ENCODE measurements at places on chromosomes 7 and 10.

DNA sequence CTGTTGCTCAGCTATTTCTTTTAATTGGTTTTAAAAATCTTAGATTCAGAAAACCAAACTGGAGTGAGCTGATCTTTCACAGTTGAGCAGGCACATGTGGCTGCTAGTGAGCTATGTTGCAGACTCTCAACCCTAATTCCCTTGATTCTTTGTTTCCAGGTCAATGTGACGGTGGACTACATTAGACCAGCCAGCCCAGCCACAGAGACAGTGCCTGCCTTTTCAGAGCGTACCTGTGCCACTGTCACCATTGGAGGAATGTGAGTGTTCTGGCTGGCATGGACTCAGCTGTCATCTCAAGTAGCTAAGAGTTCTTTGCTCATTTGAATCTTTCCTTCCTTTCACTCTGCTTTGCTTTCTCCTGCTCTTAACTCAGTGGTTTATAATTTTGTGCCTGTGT is 187.1 kb downstream of the LRRC4 start:
- no peak for DNase-seq

- no peak for DNase-seq
These were observed 20.3 kb upstream of the SHH start for GRCh38 chr7:155832581-155832981.

DNA sequence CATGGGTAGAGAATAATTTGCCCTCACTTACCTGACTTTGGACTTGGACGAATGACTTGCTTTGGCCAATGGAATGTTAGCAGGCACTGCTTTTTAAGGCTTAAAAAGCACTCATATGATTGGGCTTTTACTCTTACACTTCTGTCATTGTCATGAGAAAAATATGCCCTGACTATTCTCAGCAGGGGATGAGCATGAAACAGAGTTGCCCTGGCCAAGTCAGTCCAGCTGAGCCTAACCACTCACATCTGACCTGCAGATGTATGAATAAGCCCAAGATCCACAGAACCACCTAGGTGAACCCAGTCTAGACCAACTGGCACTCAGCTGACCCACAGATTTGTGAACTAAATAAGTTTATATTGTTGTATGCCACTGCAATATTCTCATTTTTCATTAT is 573.5 kb downstream of the TNS3 start:
- no peak for DNase-seq

GRCh38 chr10:119521443-119522204 is 20.9 kb downstream of the RGS10 start:
- DNase-seq = no peak

DNA sequence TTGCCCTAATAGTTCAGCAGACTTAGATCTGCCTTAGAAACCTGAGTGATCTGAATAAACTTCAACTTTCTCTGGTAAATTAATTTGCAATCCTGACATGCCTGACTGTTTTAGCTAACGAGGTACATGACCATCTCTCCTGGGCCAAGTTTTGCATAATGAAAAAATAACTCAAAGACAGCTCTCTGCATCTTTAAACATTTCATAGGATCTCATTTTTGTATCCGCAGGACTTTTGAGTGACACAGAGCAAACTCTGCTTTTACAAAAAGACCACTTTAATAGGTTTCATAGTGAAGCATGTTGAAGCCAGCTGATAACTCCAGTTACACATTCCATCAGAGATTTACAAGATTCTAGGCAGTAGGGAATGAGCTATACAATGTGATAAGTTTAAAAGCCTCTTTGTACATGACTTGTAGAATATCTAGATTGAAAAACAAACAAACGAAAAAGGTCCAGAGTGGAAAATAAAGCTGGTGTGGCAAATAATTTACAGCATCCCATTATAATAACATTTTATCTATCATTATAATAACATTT is 2.1 kb downstream of the PRKG1 start:
- DNase-seq = no peak

DNA sequence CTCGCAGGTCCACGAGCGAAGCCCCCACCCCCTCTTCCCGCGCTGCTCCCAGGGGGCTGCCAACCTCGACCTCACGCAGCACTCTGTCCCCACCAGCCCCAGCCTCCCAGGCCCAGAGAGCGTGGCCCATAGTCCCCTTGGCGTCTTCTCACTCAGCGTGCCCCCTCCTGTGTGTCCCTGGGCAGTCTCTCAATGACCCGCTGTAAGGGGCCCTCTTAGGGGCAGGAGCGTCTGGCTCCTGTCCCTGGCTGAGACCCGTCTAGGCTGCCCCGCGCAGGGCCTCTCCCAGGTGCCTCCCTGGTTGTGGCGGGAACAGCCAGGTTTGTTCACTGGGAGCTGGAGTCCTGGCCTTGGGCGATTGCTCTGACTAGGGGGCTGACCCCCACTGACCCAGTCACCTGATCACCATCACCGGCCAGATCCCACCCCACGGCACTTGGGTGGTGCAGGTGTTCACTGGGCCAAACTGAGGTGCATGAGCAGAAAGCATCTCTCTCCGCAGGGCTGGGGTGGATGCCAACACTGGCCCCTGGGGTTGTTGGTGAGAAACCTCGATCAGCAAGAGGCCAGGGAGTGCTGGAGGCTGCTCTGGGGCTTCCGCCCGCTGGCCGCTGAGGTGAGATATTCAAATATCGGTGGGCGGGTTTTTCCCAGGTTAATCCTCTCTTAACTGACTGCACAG is 12.6 kb upstream of the WDFY4 start:
- no peak for DNase-seq

DNA sequence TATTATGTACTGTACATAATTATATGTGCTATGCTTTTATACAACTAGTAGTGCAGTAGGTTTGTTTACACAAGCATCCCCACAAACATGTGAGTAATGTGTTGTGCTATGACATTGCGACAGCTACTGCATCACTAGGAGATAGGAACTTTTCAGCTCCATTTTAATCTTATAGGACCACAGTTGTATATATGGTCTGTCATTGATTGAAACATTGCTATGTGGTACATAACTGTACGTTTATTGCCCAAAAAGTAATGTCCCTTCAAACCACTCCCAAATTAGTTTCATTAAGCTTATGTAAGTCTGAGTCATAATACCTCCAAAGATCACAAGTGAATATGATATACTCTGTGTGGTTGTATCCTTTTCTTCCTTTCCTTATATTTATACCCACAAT is 183.2 kb upstream of the POT1 start:
- no peak for DNase-seq

DNA sequence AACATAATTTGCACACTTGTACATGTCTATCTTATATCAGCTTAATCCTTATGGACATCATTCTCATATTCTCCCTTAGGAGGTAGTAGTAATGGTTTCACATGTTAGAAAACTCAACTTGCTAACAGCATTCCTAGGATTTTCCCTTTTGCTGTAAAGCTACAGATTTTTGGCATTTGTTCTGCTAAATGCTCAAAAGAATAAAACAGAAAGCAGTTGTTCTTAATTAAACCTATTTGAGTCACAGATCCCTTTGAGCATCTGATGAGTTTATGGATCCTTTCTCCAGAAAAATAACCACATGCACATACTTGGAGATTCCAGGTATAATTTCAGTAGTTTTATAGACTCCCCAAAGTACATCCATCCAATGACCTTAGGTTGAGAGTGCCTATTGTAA is 122.9 kb upstream of the BET1 start:
- DNase-seq = no peak

GRCh38 chr10:19816411-19817230 is at the start of gene PLXDC2:
PLXDC2 (plus strand) TSS chr10:19816432.
- no peak for DNase-seq

- no peak for DNase-seq
These were observed 3.0 kb downstream of the IRF5 start for GRCh38 chr7:128940494-128941322.

DNA sequence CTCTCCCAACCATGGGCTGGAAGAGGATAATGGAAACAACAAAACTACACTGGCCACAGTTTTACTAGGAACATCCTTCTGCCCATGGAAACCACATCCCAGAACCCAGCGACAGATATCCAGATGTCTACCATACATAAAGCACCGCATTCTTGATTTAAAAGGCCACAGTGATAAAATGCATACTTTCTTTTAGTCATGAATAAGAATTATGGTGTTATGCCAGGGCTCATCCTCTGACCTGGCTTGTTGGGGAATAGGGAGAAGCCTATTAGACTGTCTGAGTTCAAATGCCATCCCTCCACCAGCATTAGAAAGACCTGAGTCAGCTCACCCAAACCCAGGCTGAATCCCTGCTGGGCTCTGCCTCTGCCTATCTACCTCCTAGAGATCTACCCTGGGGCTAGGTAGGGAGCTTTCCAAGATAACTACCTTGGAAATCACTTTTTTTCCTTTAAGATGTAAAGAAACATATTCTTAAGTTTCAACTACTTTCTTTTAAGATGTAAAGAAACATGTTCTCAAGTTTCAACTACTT is 5.2 kb downstream of the ABCA13 start:
- DNase-seq = no peak

DNA sequence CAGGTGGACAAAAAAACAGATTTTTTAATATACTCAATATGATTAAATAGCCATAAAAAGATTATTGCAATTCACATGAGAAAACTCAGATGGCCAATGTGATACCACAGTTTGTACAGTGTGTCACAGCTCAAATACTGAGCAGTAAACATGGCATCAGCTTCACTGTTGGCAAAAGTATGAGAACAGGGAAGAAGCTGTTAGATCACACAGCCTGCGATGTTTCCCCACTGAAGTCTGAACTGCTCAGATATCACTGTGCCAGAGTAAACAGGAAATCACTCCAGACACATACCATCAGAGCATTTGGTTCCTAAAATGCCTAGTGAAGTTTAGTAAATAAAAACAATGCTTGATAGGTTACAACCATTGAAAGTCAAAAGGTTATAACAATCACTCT is 347.8 kb downstream of the ETV1 start:
- no peak for DNase-seq

DNA sequence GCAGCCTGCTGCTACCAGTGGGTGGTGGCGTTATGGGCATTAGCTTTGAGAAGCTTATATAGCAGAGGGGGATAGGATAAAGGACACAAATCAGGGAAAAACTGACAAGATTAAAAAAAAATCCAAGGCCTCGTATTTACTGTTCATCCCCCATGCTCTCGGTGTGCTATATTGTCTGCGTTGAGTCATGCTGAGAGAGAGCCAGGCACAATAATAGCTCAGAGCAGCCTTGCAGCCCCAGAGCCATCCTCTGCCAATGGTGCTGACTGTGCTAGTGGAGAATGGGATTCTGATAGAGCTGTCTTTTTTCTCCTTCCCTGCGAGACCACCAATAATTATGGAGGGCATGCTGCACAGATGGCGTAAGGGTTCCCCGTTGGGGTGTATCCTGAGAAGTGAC is 51.7 kb upstream of the FZD1 start:
- DNase-seq = no peak

DNA sequence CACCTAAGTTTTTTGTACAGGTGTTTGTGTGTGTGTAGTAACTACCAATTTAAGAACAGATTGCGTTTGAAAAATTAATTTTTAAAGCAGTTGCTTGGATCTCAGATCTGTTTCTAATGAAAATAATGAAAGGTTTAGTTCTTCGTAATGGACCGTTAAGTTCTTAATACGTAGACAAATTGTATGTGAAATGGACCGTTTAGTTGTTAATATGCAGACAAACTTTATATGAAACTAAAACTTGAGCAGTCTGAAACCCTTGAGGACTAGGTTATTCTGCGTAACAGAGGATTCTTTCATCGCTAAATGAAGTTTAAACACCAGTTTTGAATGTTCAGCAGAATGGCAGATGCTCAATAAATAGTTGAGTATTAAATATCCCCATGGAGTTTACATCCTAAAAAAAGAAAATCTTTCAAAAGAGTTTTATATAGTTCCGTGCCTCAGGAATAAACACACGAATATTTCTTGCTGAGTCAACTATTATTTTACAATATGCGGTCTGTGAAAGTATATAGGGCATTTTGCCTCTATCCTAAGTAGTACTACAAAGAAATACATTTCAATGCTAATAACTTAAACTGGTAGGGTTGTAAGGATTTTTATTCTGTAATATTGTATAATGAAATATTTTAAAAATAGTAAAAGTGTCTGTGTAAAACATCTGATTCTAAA is 1.2 kb downstream of the DBF4 start:
- no peak for DNase-seq

DNA sequence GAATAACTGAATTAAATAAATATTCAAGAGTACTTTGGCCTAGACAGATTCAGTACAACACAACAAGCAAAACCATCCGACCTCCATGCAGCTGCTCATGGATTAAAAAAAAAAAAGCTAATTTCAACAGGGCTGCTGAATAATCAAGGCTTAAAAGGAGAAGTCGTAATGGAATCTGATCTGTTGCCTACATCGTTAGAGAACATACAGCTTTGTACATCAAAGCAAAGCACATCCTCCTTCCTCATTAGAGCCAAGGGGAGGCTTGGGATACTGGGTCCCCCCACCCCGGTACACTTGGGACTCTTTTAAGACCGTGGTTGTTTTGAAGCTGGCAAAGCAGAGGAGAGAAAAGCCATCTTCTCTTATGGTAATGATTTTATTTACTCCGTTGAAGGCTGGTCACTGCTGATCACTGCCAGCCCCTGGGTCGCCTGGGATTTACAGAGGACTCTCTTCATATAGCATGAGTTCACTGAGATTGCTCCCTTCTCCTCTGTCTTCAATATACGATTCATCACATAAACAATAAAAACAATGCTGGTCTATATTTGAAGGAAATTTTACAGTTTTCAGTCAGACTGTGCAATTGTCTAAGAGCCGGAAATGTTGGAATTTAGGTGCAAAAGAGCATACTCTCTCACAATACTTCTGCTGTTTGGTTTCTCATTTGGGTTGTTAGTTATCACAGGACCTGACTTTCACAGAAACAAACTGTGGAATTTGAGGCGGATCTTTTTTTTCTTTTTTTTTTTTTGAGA is 148.8 kb downstream of the FAM107B start:
- no peak for DNase-seq
